ENCODE measurements at places on chromosomes 3 and 15.

GRCh38 chr15:60392601-60392985 is 5.2 kb downstream of the ANXA2 start:
- no peak for DNase-seq

DNA sequence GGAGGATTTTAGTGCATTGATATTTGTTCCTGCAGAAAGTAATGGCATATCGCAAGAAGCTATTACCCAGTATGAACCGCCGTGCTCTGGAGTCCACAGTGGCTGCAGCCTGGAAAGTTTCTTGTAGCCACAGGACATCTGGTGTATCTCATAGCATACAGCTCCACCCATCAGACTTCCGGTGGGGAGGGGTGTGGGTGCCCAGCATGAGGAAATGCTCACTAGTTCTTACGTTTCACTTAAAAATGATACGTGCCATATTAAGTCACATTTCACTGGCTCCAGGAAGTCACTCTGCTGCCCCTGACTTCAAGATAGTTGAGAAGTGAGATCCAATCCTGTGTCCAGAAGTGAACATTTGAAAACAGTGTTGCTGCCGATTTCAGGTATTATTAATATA is 990.4 kb downstream of the GBE1 start:
- DNase-seq = no peak

GRCh38 chr3:58799271-58799670 is 132.7 kb upstream of the FAM3D start:
- no peak for DNase-seq

GRCh38 chr3:102038477-102039142 is 189.3 kb downstream of the NFKBIZ start:
- DNase-seq = peak; percentile 25

GRCh38 chr3:14242490-14243311 is 64.1 kb downstream of the LSM3 start:
- no peak for DNase-seq

DNA sequence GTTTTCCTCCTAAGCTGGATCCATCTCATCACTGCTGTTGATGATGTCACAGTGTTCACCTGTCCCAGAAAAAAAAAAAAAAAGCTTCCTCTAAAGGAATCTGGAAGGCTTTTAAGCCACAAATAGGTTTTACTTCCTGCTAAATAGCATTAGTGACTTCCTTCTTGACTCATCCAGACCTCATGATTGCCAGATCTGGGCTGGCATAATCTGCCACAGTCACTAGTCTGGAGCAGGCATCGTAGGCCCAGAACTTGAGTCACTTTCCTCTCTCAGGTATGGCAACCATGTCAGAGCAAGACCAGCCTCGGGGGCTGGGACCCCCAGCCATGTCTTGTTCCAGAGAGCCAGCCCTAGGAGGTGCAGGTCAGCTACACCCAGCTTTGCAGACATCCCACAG is 266.5 kb upstream of the CADM2 start:
- DNase-seq = no peak

GRCh38 chr3:177179281-177180067 is 17.8 kb downstream of the TBL1XR1 start:
- DNase-seq = no peak

GRCh38 chr15:28049581-28049980 is 49.5 kb downstream of the OCA2 start:
- no peak for DNase-seq

- no peak for DNase-seq
These were observed 137.7 kb downstream of the NSMCE3 start for GRCh38 chr15:29131840-29132420.

GRCh38 chr3:24834442-24834841 is 339.8 kb upstream of the THRB start:
- no peak for DNase-seq

DNA sequence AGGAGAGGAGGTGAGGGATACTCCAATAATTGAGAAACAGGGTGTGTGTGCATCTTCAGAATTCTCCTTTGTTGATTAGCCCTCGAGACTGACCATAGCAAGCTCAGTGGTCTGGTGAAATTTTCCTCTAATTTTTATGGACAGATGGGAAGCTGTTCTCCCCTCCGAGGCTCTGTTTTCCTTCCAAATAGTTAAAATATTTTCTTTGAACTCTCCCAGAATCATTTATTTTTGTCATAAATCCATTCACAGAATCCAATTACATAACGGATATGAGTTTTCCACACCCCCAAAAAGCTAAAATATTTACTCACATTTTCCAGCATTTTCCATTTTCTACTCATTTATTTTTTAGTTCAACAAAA is 36.5 kb downstream of the QTRT2 start:
- DNase-seq = no peak

DNA sequence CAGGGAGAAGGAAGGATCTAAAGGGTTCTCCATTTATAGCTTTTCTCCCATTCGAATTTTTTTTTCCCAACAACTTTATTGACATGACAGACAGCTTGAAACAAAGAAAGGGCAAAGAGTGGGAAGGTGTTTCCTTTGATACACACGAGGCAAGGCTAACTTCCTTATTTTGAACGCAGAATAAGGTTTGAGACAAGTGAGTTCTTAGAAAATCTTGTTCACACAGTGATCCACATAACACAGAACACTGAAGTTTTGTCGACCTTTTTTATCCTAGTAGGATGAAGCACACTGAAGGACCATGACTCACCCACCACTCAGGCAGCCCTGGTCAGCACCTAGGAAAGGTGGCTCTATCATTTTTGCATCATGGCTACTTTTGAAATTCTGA is 425.8 kb upstream of the MDFIC2 start:
- DNase-seq = no peak

GRCh38 chr15:33946152-33946551 is 22.1 kb upstream of the CHRM5 start:
- no peak for DNase-seq

DNA sequence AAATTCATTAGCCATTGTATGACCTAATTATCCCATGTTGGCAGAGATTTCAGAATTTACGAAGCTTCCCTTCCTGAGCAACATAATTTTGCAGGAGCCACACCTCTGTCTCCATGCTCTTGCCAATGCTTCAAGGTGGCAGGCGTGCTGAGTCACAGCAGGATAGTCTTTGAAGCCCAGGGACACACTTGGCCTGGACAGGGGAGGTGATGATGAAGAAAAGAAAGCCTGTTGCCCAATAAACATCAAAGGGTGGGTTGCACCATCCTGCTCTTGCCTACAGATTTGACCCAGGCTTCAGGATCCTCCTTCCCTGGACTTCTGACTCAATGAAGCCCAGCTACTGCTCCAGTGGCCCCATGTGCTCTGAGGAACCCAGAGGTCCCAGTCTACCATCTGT is 117.1 kb downstream of the MINAR1 start:
- no peak for DNase-seq

DNA sequence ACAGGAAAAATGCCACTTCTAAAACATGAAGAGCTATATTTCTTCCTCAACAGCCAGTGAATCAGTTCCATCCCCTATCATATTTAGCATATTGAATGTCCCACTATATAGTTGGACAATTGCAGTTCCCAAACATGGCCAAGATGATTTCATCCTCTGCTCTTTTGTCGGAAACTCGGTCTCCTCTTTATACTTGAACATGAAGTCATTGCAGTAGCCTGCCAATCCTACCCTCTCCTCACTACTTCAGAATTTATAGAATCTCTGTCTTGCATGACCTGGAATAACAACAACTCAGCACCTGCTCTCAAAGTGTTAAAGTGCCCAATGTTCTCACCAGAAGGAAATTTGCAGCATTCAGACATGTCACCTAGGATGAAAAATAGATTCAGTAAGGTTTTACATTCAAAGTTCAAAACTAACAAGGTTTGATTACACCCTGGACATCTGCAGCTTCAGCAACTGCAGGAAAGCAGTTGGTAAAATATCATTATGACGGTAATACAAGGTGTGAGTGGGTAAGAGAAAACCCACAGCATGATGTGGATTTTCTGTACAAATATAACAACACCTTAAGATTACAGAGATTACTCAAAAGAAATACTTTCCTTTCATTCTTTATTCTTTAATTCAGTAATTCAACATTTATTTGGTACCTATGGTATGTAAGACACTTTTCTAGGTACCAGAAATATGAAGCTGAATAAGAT is 52.5 kb downstream of the TP63 start:
- DNase-seq = no peak
